ENCODE measurements at places on chromosomes 5 and 9. TPM values are rescaled to one million over a fixed set of nuclear protein-coding genes. Genes with fewer than 3 reads are reported as not detected.

Gene PNPLA7
- not detected for total RNA-seq

Gene DDX4
- total RNA-seq: not detected

Gene EXOSC2
- total RNA-seq: 23.8 TPM

Gene HEMGN
- not detected for total RNA-seq

Gene FBXL7
- not detected for total RNA-seq

Gene SPATA6L
- 7.3 TPM for total RNA-seq

Gene GIN1
- 11.0 TPM for total RNA-seq

Gene TAS2R1
- total RNA-seq: not detected

Gene LRRC70
- 1.7 TPM for total RNA-seq

Gene NXNL2
- total RNA-seq: 5.2 TPM

Gene SPIN1
- total RNA-seq: 154 TPM

Gene RASEF
- 18.2 TPM for total RNA-seq

Gene COL15A1
- total RNA-seq: 0.05 TPM

Gene SPATA31D1
- total RNA-seq: not detected

Gene ADAMTSL2
- total RNA-seq: 0.05 TPM

Gene FAM174A
- 32.0 TPM for total RNA-seq

Gene PTPN3
- 18.8 TPM for total RNA-seq

Gene HAVCR1
- total RNA-seq: 397 TPM

Gene SPINK1
- total RNA-seq: 0.40 TPM

Gene SMIM3
- total RNA-seq: 39.4 TPM

Gene ZFP37
- total RNA-seq: 5.2 TPM

Gene SLC1A1
- 39.5 TPM for total RNA-seq

Gene IDNK
- total RNA-seq: 4.6 TPM

Gene NME5
- 7.1 TPM for total RNA-seq

Gene NRARP
- 0.55 TPM for total RNA-seq

Gene GNAQ
- total RNA-seq: 65.6 TPM

Gene NR5A1
- not detected for total RNA-seq

Gene GPRIN1
- 15.3 TPM for total RNA-seq

Gene ADGRV1
- total RNA-seq: 0.35 TPM

Gene MYMK
- not detected for total RNA-seq

Gene C5
- 0.87 TPM for total RNA-seq

Gene PURA
- total RNA-seq: 6.1 TPM

Gene DMRT3
- total RNA-seq: not detected

Gene PLAC8L1
- total RNA-seq: not detected

Gene WDR38
- total RNA-seq: not detected

Gene PCDHGC5
- 0.17 TPM for total RNA-seq

Gene HDAC3
- total RNA-seq: 62.0 TPM

Gene PCDHGA10
- total RNA-seq: 5.1 TPM

Gene ZNF354C
- total RNA-seq: 7.1 TPM

Gene ACTL7B
- total RNA-seq: not detected

Gene ATP6V1G1
- total RNA-seq: 227 TPM

Gene DELE1
- total RNA-seq: 32.8 TPM

Gene NR6A1
- total RNA-seq: 6.1 TPM

Gene PCDHA7
- total RNA-seq: 0.87 TPM

Gene ZNF883
- 6.8 TPM for total RNA-seq

Gene CCDC192
- total RNA-seq: not detected

Gene SLC46A2
- total RNA-seq: not detected

Gene PCDH12
- 0.35 TPM for total RNA-seq

Gene SLC45A2
- total RNA-seq: not detected

Gene SLC36A3
- not detected for total RNA-seq

Gene UBAC1
- total RNA-seq: 22.1 TPM

Gene LOX
- 38.7 TPM for total RNA-seq

All from renal cortical epithelial cell (primary cell).